ENCODE measurements at places on chromosomes 6 and 20. TPM values are rescaled to one million over a fixed set of nuclear protein-coding genes. Genes with fewer than 3 reads are reported as not detected.

The C20orf96 gene
- total RNA-seq, result 3.9 TPM

The TP53TG5 gene
- not detected for total RNA-seq

The PGC gene
- total RNA-seq, result not detected

DNA sequence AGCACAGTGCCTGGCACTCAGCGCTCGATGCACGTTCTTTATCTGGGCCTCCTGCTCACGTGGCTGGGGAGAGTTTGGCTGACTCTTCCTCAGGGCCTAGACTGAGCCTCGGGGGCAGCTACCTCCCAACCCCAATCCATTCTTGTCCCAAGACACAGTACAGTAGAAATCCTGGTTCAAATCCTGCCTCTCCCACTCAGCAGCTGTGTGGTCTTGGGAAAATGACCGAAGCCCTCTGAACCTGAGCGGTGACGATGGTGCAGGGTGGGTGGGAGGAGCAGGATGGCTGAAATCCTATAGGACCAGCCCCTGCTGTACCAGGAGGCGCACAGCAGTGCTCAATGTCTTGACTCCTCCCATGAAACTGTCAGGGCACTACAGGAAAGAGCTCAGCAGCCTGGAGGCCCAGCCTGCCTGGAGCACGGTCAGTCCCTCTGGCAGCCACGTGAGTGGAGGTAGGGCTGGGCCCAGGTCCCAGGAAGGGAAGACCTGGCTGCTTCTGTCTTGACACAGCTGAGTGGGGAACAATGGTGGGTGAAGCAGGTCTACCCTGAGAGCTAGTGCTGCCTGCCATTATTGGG lies 31.5 kb downstream of the PDRG1 start:
- DNase-seq, result no peak

- no peak for DNase-seq
Observed at GRCh38 chr6:7251646-7252260, 61.2 kb downstream of the SSR1 start.

DNA sequence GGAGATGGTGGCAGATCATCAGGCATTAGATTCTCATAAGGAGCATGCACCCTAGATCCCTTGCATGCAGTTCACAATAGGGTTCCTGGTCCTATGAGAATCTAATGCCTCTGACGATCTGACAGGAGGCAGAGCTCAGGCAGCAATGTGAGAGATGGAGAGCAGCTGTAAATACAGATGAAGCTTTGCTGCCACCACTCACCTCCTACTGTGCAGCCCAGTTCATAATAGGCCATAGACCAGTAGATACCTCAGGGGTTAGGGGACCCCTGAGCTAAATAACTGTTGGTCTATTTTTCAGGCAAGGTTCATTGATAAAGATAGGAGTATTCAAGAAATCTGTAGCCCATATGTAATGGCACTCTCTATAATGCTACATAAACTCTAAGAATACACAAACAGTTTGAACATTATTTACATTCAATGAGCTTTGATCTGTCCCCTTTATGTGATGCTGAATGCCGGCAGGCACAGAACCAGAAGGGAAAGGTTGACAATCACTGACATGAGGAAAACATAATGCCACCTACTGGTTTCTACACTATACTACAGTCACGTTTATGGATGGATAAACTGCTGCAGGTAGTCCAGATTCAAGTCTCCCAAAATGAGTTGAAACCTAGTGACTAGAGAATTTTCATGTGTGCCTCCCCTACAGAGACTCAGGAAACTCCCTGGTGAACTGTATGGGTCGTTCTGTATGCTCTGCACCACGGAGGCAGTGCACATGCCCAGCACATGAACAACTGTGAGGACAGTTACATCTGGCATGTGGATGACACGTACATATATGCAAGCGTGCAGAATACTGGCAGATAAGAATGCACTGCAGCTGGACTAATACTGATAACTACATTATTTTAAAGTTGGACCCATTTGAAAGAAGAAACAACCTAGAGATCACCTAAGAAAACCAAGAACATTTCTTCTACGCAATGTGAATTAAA lies 72.0 kb downstream of the DST start:
- no peak for DNase-seq

GRCh38 chr6:113610377-113610988 lies 246.7 kb upstream of the MARCKS start:
- no peak for DNase-seq

All from epithelial cell of proximal tubule (primary cell).